ENCODE measurements at places on chromosomes 1 and 21. TPM values are rescaled to one million over a fixed set of nuclear protein-coding genes. Genes with fewer than 3 reads are reported as not detected.

Gene B3GALT5
- total RNA-seq, result not detected

Gene CACNA1S
- total RNA-seq, result not detected

Gene FMO2
- not detected for total RNA-seq

Gene FMO5
- 0.76 TPM for total RNA-seq

Gene UBE2J2
- 52.3 TPM for total RNA-seq

Gene MATN1
- total RNA-seq, result under 0.01 TPM

Gene CLCNKA
- not detected for total RNA-seq

All from epithelial cell of umbilical artery (primary cell).